ENCODE measurements at places on chromosomes 3 and 15.
A peak's percentile ranks its signal among the peaks of the same experiment; 100 is the strongest.

DNA sequence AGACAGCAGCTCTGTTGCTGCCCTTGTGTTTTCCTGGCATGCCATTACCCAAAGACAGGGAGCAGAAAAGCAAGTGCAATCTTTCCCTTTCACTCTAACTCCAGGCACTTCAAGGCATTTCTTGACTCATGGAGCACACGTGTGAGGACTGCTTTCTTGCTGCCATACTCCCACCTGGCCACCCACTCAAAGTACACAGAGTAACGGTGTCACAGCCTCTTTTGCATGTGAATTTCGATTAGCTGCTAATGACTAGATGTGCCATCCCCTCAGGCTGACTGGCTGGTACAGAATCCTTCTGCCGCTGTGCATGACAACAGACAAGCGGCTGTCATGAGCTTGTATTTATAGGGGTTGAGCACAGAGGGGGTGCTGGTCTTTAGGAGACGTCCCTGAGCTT is 380.6 kb downstream of the CTNNB1 start:
- no peak for DNase-seq

- no peak for DNase-seq
Observed at GRCh38 chr3:133540896-133541674, 32.4 kb upstream of the CDV3 start.

DNA sequence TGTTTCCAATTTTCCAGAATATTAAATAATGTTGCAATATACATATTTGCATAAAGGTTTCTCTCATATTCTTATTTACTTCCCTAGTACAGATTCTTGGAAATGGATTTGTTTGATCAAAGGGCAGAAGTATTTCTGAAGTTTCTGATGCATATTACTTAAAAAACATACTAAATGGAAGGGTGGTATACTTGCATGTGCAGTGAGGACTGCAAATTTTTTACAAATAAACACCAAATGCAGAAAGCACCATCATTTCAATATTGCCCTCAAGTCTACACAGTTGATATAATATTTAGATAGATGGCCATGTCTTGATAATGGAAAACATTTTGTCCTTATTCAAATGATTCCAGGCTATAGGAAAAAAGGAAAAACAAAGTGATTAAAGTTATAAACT is 12.3 kb downstream of the TM4SF18 start:
- DNase-seq: no peak

DNA sequence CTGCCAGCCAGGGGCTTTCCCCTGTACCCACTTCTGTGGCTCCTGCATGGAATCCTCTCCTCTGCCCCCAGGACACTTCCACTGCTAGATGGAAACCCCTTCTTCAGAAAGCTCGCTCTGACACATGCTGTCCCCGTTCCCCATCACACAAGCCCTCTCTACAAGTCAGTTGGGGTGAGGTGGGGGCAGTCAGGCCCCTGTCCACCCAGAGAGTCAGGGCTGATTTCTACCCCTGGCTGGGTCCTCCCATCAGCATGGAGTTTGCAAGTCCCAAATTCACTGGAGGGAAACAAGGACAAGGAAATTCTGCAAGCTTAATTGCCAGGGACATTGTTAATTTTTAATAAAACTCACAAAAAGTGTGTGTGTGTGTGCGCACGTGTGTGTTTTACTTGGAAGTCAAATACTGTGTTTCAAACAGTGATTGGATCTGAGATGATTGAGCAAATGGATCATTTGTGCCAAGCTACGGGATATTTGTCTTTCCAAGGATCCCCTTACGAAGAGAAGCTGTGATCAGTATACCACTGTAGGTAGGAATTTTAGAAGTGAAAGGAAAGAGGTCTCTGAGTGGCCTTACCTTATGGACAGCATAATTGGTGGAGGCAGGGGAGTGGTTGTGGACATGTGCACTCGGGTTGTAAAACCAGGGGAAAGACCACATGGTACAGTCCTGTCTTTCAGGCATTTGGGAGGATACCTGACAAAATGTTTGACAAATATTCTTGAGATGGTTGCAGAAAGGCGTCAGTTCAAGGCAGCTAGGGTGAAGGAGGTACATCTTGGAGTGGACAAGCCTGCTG is 1.5 kb upstream of the AMOTL2 start:
- DNase-seq: no peak

GRCh38 chr3:70387889-70388288 is 75.5 kb upstream of the MDFIC2 start:
- DNase-seq: no peak

GRCh38 chr15:75952525-75952924 is 48.8 kb downstream of the FBXO22 start:
- no peak for DNase-seq

- DNase-seq: peak; percentile 55
Observed at GRCh38 chr15:74621936-74622335, 6.3 kb downstream of the CLK3 start.

DNA sequence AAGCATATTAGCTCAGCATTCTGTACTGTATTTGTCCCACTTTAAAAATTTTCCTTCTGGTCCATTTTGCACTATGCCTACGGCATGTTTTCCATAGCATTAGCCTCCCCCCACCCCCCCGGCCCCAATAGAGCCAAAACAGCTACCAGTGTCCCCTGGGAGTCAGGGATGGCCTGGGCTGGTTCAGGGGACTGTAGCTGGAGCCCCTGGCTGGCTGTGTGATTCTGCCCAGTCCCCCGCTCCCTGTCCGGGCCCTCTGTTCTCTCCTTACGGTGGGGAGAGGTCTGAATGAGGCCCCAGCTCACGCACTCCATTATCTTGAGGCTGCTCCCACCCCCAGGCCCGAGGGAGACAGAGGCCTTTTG is 70.1 kb downstream of the KLF15 start:
- no peak for DNase-seq

DNA sequence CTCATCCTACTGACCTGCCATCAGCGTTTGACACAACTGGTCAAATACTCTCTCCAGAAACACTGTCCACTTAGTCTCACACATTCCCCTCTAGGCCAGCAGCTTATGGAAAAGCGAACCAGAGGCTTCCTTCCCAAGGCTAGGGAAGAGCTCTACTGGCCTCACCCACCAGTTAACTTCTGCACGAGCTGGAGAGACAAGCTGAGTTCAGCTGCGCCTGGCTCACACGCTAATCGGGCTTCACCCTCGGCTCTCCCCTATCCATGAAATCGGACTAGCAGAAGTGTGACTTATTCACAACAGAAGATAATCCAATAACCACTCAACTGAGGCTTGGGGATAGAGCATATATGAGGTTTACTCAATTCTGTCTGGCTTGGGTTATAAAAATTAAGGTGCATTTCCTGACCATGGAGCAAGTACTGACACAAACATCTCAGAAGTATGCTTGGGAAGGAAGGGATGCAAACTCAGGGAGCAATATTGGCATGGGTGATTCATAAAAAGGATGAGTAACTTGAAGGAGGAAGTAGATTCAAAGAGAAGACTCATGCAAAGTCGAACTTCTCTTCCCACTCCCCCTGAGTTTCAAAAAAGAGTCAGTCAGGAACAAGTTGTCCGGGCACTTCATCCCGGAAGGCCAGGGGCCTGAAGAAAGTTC is 73.1 kb downstream of the XXYLT1 start:
- no peak for DNase-seq

DNA sequence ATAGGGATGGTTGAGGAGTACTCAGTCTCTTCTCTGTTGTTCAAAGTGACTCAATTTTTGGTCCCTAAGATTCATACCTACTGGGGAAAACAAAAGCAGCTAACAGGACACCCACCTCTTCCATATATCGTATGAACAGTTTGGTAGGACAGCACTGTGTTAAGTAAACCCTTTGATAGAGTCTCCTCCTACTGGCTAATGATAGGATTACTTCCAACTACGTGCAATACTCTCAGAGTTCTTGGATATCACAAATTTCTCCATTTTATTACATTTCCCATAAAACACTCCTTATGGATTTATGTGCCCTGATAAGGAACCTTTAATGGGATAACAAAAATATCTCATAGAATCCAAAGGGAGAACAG is 200.2 kb upstream of the GOLGA6L4 start:
- DNase-seq: no peak

GRCh38 chr3:28279770-28280169 is 38.4 kb downstream of the CMC1 start:
- DNase-seq: no peak

GRCh38 chr3:45915518-45916231 is 27.6 kb upstream of the CXCR6 start:
- DNase-seq: peak; percentile 38

DNA sequence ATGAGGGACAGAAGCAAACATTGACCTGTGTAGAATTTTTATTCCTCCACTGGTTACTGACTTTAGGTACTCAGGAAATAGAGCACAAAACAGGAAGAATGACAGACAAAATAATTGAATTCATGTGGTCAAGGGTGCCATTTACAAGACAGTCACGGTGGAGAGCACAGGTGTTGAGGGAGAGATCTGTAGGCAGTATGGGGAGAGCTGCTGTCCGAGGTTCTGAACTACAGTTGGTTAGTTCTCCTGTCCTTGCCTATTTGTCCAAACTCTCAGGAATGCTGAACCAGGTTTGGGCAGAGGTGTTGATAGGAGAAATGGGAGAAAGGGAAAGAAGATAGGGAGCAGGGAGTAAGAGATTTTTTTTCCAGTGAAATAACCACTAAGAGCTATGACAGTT is 178.5 kb upstream of the ZBTB20 start:
- DNase-seq: peak; percentile 8

DNA sequence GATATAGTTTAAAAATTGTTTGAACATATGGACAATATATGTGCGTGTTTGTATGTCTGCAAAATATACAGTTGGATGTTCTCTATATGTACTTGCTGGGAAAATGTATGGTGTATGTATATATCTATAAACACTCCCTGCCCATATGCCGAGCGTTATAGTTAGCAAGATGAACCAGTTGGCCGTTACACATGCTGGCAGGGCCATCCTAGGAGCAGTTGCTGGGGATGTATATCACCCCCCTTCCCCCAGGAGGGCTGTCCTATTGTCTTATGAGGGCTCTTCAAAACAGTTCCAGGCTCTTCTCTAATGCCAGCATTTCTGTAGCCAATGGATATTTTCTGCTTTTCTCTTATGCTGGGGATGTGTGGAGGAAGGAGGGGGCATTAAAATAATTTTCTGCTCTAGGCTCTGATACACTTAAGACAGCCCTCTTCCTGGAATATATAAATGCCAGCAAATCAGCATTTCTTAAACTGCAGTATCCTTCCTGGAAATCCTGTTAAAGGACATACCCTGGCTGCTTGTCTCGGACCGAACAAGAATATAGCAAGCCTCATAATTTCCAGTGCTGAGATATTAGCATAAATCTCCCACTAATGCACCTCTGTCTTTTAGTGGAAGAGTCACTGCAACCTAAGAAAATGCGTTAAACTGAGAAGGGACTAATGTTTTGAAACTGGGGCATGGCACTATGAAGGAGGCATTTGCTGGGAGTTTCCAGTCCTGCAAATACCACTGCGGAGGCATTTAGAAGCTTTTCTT is 134.4 kb downstream of the MDFIC2 start:
- DNase-seq: no peak

- DNase-seq: no peak
Observed at GRCh38 chr3:158106766-158107471, 699 bp upstream of the SHOX2 start.

DNA sequence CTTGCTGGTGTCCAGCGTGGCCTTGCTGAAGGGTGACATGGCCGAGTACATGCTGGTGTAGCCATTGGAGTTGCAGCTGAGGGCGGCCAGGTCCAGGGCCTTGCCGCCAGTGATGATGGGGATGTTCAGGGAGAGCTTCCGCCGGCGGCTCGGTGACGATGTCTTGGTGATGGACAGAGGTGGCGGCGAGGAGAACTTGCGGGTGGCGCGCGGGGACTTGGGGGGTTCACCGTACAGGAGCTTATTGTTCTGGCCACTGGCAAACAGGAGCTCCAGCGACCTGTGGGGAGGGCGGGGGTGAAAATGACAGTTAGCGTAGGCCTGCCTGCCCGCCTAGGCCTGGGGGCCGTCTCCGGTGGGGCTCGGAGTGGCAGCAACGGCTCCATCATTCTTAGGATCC is 59.0 kb upstream of the CTSH start:
- DNase-seq: no peak

Data from K562 (cell line).